ENCODE measurements at places on chromosomes 11 and 22. TPM values are rescaled to one million over a fixed set of nuclear protein-coding genes. Genes with fewer than 3 reads are reported as not detected.

Gene TIGD3
- polyA plus RNA-seq = 0.41 TPM

DNA sequence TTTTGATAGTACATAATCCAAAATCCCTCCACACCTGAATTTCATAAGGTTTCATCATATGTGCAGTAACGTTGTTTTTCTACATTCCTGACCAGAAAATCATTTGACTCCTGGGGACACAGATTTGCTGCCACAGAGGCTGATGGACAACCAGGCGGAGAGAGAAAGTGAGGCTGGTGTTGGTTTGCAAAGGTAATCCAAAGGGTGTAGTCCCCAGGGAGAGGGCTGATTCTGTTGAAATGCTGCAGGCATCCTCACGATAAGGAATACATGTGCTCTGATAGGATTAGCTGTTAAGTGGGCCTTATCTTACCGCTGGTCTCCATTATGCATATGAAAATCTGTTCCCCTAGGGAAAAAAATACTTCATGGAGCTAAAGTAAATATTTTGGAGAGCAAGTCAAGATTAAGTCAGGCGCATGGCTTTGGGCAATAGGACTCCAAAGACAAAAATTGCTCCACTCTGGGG lies 8.1 kb downstream of the APOL6 start:
- DNase-seq = peak; percentile 66

- no peak for DNase-seq
These were observed 124.3 kb upstream of the RASSF10 start for GRCh38 chr11:12884751-12885318.

DNA sequence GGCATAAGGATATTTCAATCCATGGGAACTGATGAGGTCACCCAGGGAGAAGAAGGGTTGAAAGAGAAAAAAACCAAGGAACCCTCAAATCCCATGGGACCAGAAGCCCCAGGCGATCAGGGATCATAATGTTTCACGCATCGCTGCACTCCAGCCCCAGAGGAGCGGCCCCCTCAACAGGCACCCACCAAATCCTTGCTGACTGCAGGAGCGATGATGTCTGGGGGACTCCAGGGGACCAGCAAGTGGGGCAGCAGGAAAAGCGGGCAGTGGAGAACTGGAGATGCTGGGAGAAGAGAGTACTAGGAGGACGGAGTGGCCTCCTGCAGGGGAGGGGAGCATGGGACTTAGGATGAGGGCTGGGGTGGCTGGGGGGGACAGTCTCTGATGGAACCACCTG lies 47.7 kb upstream of the LINC01488 start:
- no peak for DNase-seq

- DNase-seq = no peak
These were observed 214.7 kb upstream of the SYN3 start for GRCh38 chr22:33272871-33273270.

GRCh38 chr11:108997826-108998225 lies 333.0 kb downstream of the DDX10 start:
- no peak for DNase-seq

Gene CCDC188
- 21.1 TPM for polyA plus RNA-seq

DNA sequence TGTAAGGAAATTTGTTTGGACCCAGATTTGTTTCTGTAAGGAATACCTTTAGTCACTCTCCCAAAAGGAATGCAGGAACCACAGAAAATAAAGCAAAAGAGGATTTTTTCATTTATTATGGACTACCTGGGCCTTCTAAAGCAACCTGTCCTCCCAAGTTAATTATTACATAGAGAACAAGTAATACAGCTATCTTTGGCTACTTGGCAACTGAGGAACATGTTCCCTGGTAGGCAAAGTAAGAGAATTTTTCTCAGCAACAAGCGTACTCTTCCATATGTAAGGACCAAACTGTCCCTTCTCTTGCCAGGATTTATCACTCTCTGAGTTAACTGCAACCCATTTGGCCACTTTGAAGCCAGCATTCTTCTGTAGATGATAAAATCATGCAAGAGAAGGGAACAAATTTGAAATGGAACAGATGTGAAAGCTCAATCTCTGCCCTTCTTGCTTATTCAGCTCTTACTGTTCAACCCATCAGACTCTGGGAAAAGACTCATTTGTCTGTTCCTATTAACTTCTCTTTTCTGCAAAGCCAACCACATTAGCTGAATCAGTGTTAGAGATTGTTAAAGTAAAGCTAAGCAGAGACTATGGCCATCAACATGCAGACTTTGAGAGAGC lies 190.2 kb downstream of the SWAP70 start:
- DNase-seq = no peak

DNA sequence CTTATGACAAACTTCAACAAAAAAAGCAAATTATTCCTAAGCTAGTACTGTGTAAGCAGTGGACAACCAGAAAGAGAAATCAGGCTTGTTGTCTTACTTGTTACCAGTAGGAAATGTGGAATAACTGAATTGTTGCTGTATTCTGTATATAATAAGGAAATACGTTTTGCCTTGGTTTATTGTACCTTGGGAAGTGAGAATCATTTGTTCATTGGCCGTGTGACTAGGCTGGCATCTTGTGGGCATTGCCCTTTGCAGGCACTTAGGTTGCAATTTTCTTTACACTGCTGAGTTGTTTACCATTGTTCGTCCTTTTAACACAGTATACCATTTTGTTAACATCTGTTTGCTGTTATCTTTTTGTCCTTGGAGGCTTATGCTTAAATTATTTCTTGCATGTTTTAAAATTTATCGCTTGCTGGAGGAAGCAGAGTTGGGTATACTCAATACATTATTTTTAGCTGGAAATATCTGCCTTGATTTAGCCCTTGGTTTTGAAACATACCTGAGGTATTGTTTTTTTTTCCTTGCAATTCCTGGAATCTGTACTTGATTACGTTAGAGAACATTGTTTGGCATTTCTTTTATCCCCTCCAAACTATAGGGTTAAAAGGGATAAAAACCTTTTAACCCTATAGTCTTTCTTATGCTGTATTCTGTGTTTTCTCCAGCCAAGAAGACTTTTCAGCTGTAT lies 109.3 kb downstream of the DDX10 start:
- DNase-seq = no peak

Gene SLC22A25
- polyA plus RNA-seq = not detected

- DNase-seq = no peak
These were observed 33.7 kb downstream of the RNF121 start for GRCh38 chr11:71962428-71963038.

DNA sequence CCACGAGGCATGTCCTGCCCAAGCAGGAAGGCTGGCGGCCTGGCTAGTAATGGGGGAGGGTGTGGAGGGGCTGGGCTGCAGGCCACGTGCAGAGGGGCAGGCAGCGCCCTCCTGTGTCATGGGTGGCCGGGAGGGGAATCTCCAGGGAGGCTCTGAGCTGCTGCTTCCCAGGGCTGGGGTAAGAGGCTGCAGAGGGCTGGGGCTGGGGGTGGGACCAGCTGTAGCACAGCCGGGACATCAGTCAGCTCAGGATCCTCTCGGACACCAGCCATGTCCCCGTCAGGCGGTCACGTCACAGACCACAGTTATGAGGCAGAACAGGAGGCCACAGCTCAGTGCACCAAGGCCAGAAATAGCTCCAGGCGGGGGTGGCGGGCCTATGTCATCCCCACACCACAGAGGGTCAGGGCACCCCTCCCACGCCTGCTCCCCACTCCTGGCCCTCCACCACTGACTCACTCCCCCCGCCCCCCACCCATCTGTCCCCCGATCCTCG lies 21.1 kb downstream of the RTN4R start:
- DNase-seq = no peak

GRCh38 chr11:96279018-96279895 lies 63.7 kb downstream of the MAML2 start:
- DNase-seq = no peak

- DNase-seq = no peak
These were observed 77.0 kb downstream of the NECTIN1 start for GRCh38 chr11:119651802-119652584.

- no peak for DNase-seq
These were observed 698.5 kb downstream of the KCNA4 start for GRCh38 chr11:29318134-29318845.

DNA sequence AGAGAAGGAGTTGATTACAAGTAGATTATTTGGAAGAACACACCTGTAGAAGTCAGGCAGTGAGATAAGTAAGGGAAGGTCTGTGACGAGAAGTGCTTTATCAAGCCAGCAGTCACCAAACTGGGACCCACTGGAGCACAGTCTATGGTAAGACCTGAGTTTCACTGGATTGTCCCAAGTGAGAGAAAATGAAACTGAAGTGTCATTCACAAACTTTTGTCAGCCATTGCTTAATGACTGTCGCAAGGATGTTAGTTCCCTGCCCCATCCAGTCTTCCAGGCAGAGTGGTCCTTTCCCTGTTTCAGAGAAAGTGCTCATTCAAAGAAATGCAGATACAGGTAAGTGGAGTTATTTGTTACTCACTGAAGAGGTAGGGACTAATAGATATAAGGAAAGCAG lies 728.0 kb upstream of the TENM4 start:
- no peak for DNase-seq

DNA sequence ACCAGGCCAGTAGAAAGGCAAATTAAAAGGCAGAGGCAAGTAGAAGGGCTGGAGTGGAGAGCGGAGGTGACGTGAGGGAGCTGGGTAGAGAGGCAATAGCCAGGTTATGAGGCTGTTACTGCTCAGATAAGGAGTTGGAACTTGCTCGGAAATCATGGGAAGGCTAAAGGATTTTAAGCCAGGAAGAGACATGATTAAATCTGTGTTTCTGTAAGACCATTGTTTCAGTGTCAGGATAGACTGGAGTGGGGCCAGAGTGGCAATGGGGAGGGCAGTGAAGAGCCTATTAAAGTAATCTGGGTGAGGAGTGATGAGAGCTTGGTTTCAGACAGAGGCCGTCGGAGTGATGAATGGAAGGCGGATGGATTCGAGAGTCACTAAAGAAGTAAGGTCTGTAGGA lies 39.0 kb downstream of the GRAMD1B start:
- DNase-seq = no peak

Gene CTSF
- 57.2 TPM for polyA plus RNA-seq

GRCh38 chr11:20597680-20598484 lies 1.5 kb upstream of the SLC6A5 start:
- no peak for DNase-seq

DNA sequence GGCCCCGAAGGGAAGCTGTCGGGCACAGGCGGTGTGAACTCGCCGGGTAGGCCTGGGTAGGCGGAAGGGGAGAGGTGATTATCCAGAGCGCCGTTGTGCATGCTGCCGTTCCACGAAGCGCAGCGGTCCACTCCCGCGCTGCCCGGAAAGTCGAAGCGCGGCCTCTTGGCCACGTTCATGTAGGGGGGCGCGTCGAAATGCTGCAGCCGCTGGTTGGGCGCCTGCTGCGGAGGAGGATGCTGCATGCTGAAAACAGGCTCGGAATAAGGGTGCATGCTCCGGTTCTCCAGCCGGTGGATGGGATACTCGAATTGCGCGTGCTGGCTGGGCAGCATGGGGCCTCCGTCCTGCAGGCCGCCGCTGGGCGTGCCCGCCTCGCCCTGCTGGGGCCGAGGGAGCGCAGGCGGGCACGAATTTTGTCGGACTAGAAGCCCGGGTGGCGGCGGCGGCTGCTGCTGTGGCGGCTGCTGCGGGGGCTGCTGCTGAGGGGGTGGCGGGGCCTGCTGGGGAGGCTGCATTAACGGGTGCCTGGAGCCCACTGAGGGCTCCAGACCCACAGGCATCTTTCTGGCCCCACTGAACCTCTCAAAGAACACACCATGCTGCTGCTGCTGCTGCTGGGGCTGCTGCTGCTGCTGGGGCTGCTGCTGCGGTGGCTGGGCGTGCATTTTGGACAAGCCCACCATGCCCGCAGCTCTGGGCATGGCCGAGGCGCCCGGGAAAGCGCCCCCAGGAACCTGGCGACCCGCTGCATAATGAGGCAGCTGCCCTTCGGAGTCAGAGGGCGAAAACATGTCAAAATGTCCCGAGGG lies 2.3 kb downstream of the MN1 start:
- DNase-seq = no peak

GRCh38 chr11:110392056-110392455 lies 37.7 kb upstream of the FDX1 start:
- DNase-seq = no peak

Gene APOL6
- 0.88 TPM for polyA plus RNA-seq

DNA sequence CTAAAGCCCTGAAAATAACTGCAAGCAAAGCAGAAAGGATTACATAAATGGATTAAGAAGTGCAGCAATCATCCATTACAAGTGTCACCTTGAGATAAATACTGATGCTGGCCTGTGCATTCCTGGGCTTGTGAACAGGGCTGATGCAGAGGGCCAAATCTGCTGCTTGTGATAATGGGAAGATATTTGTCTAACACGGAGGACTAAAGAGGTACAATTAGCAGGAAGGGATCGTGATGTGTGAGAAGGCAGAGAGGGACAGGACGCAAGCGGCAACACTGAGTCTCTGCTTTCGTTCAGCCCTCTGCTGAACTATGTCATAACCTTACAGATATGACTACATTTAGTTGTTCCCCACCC lies 107.7 kb upstream of the DDI1 start:
- no peak for DNase-seq

- DNase-seq = no peak
These were observed 289.6 kb downstream of the DYNC2H1 start for GRCh38 chr11:103398829-103399228.

DNA sequence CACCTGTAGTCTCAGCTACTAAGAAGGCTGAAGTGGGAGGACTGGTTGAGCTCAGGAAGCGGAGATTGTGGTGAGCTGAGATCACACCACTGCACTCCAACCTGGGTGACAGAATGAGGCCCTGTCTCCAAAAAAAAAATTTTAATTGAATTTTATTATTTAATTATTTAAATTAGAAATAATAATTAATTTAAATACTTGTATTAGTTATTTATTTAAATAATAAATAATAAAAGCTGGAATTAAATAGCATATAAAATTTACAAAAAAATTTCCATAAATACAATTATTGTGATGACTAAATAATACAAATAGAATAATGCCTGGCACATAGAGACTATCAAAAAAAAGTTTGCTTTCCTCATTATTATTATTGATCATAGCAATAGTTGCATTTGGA lies 371.5 kb downstream of the KCNA4 start:
- DNase-seq = no peak

DNA sequence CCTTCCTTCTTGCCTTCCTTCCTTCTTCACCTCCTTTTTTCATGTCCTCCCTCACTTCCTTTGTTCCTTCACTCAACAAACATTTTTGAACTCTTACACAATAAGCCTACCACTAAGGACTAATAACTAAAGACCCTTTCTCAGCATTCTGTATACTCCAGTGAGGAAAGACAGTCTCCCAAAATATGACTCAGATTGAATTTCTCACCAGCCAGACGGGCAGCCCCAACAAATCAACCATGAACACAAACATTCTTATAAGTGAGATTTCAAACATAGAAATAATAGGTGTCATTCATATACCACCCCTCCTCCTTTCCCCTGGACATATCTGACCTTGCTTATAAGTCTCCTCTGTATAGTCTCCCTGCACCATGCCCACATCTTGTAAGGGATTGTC lies 1079.7 kb downstream of the OPCML start:
- no peak for DNase-seq

- DNase-seq = peak; percentile 53
These were observed 77.7 kb downstream of the KCNC1 start for GRCh38 chr11:17812091-17812864.
